ENCODE measurements at places on chromosomes 12 and 14.

DNA sequence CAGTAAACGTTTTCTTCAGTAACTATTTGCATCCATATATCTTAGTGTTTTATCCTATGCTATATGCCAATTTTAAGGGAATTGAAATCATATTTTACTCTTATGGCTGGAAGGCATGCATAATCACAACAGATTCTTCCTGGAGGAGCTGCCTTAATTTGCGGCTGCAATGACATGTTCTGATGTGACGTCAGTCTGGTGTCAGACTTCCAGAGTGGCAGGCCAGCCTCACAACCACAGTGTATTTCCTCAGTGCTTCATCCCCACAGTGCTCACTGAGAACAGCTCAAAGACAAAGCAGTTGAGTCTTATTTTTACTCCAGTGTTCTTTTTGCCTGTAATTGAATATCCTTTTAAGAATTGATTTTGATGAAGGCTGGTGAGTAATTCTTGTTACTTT lies 107.1 kb downstream of the PLEKHA5 start:
- DNase-seq = no peak

DNA sequence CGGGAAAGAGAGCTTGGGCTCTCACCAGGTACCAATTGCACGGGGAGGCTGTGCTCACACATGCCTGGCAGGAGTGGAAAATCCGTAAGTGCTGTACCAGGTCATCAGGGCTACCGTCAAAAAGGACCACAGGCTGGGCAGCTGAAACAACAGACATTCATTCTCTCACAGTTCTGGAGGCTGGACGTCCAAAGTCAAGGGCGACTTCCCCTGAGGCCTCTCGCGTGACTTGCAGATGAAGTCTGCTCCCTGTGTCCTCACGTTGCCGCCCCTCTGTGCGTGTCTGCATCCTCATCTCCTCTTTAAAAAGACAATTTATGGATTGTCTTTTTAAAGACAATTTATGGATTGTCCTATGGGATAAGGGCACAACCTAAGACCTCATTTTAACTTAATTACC lies 73.8 kb upstream of the FZD10 start:
- no peak for DNase-seq

DNA sequence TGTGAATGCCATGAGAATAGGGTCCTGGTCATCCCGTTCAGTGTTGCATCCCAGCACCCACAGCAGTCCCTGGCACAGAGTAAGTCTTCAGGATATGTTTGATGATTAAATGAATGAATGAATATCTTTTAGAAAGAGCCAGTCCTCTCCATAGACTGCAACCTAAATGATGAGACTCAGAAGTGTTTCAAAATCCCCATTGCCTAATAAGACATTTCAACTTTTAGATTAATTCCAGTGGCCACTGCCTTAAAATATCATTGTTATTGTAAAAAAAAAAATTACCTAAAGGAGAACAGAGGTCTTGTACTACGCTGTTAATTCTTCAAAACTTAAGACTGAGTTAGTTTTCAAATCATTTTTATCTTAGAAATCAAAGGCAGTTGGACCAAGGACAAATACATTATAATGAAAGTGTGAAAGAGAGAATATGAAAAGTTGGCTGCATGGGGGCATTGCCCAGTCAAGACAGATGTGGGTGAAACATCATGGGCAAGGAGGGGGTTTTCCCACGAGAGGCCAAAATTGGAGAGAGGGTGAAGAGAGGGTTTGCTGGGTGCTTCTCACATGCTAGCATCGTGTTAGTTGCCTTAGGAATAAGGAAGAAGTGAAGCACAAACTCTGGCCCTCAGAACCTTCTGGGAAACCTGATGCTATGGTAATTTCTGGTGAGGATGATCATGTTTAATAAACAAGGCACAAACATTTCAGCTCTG lies 26.3 kb upstream of the CPM start:
- no peak for DNase-seq

DNA sequence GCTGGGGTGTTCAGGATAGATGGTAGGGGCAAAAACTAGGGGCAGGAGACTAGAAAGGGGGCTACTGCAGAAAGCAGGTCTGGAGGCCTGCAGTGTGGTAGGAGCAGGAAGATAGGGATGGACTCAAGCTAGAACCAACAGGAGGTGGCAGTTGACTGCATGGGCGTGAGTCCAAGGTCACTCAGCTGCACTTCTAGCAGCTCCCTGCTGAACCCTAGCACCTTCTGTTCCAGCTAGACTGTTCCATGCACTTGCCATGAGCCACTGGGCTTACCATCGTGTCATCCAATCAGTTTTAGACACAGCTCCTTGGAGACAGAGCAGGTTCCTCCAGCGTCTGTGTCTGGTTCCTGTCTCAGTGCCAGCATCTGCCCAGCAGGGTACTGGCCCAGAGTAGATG lies 11.3 kb upstream of the KRT8 start:
- DNase-seq = no peak

GRCh38 chr12:6346235-6346832 lies 4.5 kb upstream of the TNFRSF1A start:
- DNase-seq = no peak

All from activated CD8-positive, alpha-beta memory T cell treated with anti-CD3 and anti-CD28 coated beads for 24 hours (primary cell).